ENCODE measurements at places on chromosomes 3 and 15.
A peak's percentile ranks its signal among the peaks of the same experiment; 100 is the strongest.

GRCh38 chr3:30708472-30708871 is 102.1 kb downstream of the TGFBR2 start:
- no peak for DNase-seq

GRCh38 chr3:188274249-188274915 is 120.4 kb downstream of the LPP start:
- no peak for DNase-seq

DNA sequence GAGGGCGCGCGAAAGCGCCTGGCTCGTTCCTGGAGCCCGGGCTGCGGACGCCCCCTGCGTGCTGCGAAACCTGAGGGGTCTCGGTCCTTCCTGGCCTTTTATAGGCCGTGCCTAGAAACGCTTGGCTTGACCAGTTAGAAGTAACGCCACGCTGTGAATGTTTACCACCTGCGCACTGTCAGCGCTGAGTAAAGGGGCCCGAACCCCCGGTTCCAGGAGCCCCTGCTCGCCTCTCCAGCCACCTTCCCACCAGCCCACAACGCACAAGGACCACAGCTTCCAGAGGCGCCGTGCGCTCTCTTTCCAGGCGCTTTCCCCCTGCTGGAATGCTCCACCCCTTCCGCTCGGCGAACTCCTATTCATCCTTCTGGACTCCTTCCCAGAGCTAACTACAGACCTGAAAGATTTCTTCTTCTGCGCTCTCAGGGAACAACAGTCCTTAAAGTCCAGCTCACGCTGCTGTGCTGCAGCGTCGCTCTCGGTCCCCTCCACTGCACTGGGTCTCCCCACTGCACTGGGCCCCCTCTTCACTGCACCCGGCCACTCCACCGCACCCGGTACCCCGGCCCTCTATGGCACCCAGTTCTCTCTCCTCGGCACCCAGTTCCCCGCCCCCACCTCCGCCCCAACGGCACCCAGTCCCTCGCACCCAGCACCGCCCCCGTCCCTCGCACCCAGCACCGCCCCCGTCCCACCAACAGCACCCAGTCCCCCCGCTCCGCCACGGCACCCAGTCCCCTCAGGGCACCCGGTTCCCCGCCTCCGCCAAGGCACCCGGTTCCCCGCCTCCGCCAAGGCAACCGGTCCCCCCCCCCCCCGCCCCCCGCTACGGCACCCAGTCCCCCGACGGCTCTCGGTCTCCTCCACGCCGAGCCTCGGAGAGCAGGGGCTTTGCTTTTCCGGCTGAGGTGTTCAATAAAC is 69.8 kb downstream of the SQOR start:
- DNase-seq: peak; percentile 29

DNA sequence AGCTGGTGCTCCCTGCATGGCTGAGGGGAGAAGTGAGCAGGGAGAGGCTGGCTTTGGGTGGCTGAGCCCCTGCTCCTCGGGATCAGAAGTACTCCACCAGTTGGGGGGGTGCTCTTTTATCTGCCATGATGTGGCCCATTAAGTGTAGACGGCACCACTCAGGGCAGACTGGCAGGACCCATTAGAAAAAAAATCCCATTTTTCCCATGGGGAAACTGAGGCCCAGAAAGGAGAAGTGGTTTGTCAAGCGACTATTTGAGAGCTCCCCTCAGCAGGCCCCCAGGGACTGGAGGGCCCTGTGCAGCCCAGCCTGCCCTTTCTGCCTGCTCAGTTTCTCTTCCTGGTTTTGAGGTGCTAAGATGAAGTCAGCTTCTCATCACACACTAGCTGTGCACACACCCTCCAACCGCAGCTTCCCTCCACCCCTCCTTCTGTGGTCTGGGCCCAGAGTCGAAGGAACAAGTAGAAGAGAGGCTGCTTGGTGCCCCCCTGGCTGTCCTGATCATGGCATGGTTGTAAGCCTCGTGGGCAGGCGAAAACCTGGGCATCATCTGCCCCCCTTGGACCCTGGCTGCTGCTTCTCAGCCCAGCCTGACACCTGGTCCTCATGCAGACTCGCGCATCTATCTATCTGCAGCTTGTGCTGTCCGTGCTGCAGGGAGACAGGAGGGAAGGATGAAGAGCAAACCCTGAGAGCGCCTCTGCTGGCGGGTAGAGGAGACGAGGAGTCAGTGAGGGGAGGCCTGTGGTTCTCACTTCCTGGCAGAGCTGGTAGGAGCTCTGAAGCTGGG is 5.6 kb downstream of the CSK start:
- DNase-seq: peak; percentile 85

- no peak for DNase-seq
Observed at GRCh38 chr15:47273864-47274263, 443.4 kb upstream of the SEMA6D start.

DNA sequence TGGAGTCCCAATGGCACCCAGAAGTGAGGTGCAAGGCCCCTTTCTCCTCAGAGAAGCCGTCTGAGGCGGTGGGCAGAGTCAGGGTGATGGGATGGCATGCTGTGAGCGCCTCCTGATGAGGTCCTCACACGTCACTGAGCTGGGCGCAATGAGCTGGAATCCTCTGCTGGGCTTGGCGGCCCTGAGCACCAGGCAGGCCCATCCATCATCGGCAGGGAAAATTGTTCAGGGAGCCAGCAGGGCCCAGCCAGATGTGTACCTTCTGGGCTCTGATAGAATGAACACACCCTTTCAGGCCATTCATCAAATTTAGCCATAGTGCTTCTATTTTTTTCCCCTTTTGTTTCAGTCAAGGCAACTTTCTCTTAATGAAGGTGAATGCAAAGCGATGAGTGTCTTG is 43.7 kb downstream of the FAM3D start:
- no peak for DNase-seq

GRCh38 chr3:6551165-6551564 is 309.8 kb upstream of the GRM7 start:
- DNase-seq: no peak

GRCh38 chr3:184491011-184491576 is 70.5 kb upstream of the EPHB3 start:
- no peak for DNase-seq

- no peak for DNase-seq
Observed at GRCh38 chr3:65343026-65343425, 655.2 kb upstream of the ADAMTS9 start.

GRCh38 chr3:100665230-100665629 is 44.1 kb upstream of the TFG start:
- DNase-seq: no peak

DNA sequence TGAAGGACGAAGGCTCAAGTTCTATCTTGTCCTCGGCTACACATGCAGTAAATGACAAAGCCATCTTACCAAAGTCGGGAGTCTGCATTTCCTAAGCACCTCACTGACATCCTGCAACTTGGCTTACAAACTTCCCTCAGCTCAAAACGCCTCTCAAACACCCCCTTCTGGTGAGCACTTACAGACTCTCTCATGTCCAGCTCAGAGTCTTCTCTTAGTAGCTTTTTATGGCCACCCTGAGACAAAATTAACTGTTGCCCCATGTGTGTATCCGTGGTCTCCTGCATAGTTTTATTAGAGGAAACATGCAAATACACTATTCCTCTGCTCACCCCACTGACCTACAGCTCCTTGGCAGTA is 819.7 kb downstream of the FHIT start:
- DNase-seq: no peak

DNA sequence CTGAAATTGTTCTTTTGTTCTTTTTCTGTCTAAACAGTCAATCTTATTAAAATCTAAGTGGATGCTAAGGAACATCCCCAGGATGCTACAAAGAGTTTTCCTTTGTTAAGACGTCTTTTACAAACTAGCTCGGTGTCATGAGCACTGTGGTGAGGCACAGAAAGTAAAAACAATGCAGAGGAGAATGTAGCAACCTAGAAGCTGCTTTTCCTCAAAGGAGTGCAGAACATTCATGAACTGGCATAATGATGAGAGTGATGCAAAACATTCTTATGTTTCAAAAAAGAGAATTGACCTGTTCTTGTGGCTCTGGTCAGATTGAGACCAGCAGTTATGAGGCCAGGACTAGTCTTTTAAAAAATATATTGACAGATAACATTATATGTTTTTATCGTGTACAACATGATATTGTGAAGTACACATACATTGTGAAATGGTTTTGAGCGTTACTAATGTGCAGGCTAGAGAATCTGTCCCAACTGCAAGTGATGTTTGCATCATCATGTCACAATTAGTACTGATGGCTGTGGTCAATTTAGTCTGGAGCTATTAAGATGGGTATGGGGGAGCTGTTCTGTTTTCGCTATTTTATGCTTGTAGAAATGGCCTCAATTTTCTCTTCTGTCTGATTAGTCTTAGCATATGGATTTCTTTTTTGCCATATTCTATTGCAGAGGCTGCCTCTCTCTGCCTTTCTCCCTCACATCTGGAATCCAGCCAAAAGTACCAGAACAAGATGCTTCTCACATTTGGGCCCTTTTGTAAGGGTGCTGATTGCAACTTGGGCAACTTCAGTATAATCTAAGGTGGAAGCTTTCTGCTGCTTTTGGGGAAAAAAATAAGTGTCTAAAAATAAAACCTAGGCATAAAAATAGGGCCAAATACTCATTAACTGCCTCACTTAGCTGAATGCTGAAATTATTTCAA is 50.2 kb downstream of the HHLA2 start:
- no peak for DNase-seq

GRCh38 chr15:66800584-66801235 is 98.7 kb downstream of the SMAD6 start:
- DNase-seq: no peak

GRCh38 chr3:108021131-108021530 is 69.7 kb downstream of the CD47 start:
- no peak for DNase-seq

- no peak for DNase-seq
Observed at GRCh38 chr3:3085782-3086181, 24.4 kb downstream of the IL5RA start.

GRCh38 chr3:38493031-38493430 is 3.1 kb upstream of the EXOG start:
- DNase-seq: no peak

- peak; percentile 63 for DNase-seq
Observed at GRCh38 chr15:65409036-65409631, 13.6 kb downstream of the IGDCC4 start.

DNA sequence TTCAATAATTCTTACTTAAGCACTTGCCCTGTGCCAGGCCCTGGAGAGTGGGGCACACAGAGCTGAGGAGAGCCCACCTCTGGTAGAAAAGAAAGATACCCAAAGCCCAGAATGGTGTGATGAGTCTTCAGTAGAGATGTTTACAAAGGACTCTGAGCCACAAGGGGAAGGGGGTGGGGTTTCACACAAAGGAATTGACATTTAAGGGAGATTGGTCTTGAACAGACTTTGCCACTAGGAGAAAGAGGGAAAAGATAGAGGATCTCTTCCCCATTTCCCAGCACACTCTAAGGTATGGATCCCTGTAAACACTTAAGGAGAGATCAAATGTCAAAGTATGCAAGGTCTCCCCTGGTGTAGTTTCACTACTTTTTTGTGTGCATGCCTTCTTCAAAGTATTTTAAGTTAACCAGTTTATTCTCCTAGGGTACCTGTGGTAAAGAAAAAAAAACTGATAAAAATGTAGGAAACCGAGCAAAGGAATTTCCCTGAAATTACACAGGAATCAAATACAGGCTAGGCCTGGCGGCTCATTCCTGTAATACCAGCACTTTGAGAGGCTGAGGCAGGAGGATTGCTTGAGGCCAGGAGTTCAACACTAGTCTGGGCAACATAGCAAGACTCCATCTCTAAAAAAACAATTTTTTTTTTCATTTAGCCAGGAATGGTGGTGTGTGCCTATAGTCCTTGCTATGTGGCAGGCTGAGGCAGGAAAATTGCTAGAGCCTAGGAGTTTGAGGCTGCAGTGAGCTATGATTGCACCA is 117.6 kb upstream of the SKOR1 start:
- DNase-seq: no peak

DNA sequence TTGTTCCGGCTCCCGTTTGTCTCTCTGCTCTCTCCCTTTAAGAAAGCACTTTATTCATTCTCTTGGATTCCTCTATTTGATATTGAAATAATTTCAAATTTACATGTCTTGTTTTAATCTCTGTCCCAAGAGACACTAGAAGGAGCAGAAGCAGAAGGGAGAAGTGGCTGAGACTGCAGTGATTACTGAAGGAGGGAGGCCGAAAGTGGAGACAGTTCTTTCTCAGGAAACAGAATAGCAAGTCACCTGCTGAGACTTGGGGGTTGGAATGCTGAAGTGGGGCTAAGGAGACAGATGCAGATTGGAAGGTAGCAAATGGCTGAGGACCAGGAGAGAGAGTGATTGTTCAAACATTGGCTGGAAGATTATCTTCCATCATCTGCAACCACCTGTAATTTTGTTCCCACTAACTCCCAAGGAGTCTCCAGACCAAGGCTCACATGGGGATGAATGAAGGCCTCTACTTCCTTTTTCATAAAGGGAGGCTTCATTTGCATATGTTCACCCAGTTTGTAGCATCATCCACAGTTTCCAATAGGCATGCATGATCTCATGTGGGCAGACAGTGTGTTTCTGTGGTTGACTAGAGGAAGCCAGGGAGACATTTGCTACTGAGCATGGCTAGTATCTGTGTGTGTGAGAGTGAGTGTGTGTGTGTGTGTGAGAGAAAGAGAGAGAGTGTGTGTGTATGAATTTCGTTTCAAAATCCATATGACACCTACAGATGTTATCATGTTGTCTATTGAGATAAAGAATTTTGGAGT is 24.0 kb downstream of the LTF start:
- DNase-seq: peak; percentile 54

DNA sequence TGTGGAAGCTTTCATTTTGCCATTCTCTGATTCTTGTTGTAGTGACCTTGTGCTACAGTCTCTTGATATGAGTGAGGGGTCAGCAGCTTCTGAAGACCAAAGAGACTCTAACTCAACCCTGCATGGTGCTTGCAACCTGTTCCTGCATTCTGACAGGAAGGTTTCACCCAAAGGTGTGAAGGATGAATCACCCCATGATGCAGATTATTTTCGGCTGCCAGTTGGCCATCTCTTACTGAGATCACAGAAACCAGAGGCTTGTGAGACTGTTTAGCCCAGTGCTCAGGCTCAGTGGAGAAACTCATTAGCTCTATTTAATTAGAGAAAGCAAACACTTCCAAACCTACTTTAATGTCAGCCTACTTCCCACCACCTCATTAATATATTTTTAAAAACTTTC is 29.2 kb upstream of the TPRG1 start:
- no peak for DNase-seq

GRCh38 chr3:69180869-69181591 is 58.6 kb upstream of the LMOD3 start:
- no peak for DNase-seq

DNA sequence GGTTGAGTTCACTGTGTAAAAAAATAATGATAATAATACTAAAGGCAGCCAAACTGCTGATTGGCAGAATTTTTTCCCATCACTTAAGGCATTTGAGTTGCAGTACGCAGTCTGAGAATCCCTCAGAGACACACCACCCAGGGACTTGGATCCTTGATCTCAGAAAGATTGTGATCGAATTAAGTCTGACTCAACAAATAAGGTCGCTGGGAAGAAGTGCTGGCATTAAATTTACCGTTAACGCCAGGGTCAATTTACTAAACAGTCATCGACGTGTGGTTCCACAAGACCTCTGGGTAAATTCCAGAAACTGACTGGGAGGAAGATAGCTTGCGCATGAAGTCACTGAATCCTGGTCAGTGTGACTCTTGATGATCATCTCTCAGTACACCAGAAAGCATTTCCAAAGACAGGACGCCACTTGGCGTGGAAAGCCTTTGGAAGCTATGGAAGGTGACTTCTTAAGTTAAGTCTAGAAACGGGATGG is 48.3 kb upstream of the CGNL1 start:
- no peak for DNase-seq

- no peak for DNase-seq
Observed at GRCh38 chr15:58396181-58396580, 35.6 kb upstream of the LIPC start.

- no peak for DNase-seq
Observed at GRCh38 chr3:159857840-159858239, 130.8 kb upstream of the IL12A start.

All from GM13976 (cell line).